ENCODE measurements at places on chromosomes 5 and 9. TPM values are rescaled to one million over a fixed set of nuclear protein-coding genes. Genes with fewer than 3 reads are reported as not detected.

Gene GABRB2
- under 0.01 TPM for total RNA-seq

Gene FAXDC2
- total RNA-seq: 6.0 TPM

Gene SPINK1
- total RNA-seq: not detected

Gene SV2C
- not detected for total RNA-seq

Gene TPRN
- total RNA-seq: 4.1 TPM

Gene PCDHGA12
- total RNA-seq: 9.1 TPM

Gene PSMD5
- total RNA-seq: 14.8 TPM

Gene IL9
- not detected for total RNA-seq

Gene SOHLH1
- total RNA-seq: not detected

Gene ROR2
- 29.4 TPM for total RNA-seq

Measured in smooth muscle cell of bladder (primary cell).